ENCODE measurements at places on chromosomes 1 and 21.
A peak's percentile ranks its signal among the peaks of the same experiment; 100 is the strongest.

DNA sequence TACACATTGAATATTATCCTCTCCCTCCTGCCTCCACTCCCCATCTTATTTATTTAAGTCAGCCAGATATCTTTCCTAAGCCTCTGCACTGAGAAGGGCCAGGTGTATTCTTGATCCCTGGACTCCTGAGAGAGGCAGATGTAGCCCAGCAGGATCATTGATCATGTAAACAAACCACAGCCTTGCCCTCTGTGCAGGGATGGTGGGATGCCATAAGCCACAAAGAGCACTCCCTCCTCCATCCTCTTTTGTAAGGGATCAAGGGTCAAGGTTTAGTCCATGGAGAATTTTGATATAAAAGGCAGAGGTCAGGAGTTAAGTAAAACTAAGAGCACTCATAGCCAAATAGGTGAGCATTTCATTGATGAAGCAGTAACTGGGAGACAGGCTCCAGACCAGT is 17.3 kb downstream of the PHGDH start:
- DNase-seq, result no peak

DNA sequence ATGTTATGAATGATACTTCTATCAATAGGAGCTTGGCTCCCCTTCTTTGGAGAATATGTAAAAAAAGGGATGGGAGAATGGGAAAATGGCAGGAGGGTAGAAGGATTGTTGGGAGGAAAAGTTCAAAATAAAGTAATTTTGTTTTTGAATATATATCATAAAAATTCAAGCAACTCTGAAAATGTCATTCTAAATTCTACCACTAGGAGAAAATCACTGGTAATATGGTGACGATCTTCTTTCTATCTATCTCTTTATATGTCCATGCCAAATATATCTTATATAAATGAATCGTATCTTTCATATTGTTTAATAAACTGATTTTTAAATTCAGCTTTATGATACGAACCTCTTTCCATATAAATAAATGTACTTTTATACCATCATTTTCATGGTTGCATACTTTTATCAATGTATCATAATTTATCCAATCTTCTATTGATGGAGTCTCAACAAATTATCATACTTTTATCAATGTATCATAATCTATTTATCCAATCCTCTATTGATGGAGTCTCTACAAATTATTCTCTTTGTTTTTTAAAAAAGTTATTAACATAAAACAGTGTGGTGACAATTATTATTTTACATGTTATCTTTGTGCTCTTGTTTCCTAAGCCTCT is 73.7 kb upstream of the MARK1 start:
- no peak for DNase-seq

- peak; percentile 22 for DNase-seq
Measured at GRCh38 chr1:48808496-48808895, 31.8 kb upstream of the BEND5 start.

GRCh38 chr1:220787069-220787619 is 431 bp downstream of the MTARC1 start:
- no peak for DNase-seq

DNA sequence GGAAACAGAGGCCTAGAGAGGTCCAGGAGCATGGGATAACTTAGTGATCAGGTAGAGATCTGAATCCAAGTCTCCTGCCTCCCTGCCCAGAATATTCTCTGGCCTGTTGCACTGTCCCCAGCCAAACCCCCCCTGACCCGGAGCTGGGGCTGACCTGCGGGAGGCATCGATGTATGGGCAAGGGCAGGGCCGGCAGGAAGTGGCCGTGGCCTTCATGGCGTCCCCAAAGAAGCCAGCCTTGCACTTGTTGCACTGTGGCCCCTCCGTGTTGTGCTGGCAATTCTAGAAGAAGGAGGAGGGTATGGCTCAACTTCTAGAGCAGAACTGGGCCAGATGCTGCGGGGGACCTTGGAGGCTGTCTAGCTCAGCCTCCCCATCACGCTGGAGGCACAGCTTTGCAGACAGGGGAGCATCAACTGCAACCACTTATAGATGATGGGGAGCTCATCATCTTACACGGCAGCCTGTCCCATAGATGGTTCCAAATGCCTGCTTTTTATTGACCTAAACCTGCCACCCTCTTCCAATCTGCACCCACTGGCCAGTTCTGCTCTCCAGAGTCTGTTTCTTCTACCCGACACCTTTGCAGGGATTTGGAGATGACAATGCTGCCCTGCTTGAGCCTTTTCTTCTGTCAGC is 58.2 kb downstream of the HSPG2 start:
- no peak for DNase-seq

DNA sequence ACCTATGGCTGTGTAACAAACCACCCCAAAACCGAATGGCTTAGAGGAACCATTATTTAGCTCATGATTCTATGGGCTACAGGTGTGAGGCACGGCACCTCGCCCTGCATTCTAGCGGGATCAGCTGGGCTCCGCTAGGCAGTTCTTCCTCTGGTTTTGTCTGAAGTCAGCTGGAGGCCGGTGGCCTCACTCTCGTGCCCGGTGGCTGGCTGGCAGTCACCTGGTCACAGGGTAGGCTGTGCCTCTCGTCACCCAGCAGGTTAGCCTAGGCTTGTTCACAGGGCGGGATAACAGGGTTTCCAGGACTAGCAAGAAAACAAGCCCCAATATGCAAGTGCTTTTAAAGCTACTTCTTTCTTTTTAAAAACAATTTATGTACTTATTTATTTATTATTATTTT is 16.3 kb upstream of the AGPAT3 start:
- DNase-seq, result no peak

DNA sequence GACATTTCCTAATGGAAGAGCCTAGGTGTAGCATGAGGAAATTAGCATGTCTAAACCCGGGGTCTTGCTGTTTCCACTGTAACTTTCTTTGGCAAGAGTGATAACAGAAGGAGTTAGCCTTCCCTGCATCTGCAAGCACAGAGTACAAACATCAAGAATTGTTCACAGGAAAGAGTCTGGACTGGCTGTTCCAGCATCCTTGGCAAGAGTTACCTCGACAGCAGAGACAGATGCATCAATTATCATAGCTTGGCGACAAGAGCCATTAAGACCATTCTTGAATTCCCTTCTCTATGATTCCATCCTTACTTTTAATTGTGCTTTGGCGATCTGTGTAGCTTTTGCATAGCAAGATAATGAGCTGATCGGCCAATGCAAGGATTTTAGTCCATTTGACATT is 82.8 kb upstream of the RALGPS2 start:
- no peak for DNase-seq

GRCh38 chr1:162291000-162291399 is 85.7 kb downstream of the SPATA46 start:
- no peak for DNase-seq

- no peak for DNase-seq
Measured at GRCh38 chr1:179826626-179827280, 50.9 kb downstream of the TOR1AIP2 start.

- no peak for DNase-seq
Measured at GRCh38 chr1:19306941-19307340, 5.0 kb downstream of the AKR7A2 start.

DNA sequence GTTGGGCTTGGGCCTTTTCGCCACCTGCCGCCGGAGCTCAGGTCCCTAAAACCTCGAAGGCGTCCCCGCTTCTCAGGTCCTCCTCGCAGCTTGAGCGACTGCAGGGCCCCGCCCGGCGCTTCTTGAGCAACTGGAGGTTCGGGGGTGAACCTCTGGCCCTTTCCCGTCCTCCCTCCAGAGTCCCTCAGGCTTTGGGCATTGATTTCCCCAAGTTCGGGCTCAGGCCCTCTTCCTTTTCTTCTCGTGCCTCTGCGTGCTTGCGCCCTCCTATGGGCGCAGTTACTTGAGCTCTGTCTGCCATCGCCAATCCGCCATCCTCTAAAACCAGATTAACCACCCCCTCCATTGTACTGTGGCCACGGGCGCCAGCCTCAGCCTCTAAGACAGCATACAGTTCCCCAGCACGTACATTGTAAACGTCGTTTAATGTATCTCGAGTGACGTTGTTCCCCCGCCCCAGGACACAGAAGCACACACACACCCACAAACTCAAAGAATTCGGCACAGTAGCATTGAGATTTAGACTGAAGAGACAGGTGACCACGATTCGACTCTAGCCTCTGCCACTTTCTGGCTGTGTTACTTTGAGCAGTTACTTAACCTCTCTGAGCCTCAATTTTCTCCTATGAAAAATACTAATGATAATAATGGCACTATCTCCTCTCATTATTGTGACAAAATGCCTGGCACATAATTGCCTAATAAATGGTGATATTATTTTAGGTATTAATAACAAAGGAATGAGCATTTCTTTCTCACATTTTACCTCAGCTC is 22.6 kb downstream of the BTG2 start:
- peak; percentile 21 for DNase-seq

- no peak for DNase-seq
Measured at GRCh38 chr1:30514945-30515344, 208.4 kb downstream of the MATN1 start.

- no peak for DNase-seq
Measured at GRCh38 chr1:10819198-10819901, 22.9 kb upstream of the CASZ1 start.

- no peak for DNase-seq
Measured at GRCh38 chr1:56525489-56526041, 53.8 kb downstream of the PLPP3 start.

- DNase-seq, result no peak
Measured at GRCh38 chr1:179297105-179297378, 3.4 kb downstream of the SOAT1 start.

- peak; percentile 16 for DNase-seq
Measured at GRCh38 chr1:203702130-203702577, 62.8 kb upstream of the LAX1 start.

GRCh38 chr1:203516184-203516583 is 22.2 kb downstream of the OPTC start:
- DNase-seq, result no peak

DNA sequence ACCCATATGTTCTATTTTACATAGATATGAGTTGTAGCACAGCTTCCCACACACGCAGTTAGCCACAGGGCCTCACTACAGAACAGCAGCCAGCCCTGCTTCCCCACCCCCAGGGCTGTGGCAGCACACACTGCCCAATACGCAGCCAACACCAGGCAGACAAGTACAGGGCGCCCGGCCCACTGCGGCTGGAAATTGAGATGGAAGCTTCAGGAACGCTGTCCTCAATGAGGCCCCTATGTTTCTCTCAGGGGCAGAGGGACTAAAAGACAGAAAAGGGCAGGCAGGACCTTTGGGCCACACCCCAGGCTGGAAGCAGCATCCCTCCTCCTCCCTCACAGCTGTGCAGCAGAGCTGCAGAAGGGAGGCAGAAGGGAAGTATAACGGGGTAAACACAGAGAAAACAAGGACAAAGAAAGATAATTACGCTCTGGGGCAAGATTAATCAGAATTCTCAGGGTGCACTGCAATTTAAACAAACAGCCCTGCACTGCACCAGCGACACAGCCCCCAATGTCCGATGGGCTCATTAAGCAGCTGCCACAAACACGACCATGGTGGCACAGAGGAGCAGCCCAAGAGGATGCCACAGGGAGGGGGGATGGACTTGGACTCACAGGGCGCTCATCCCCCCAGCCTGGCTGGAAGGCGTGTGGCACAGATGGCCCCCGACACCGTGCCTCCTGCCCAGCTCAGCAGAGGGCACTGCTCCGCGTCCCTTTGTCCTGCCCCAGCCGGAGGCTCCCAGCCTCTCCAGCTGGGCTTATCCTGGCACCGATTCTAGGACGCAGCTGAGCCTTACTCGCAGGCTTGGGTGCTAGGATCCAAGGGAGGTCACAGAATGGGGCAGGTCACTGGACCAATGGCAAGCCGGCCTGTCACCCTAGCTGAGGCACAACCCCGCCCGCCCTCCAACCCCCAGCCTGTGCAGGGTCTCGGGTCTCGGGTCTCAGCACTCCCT is 14.2 kb downstream of the WDR4 start:
- peak; percentile 14 for DNase-seq

GRCh38 chr1:230611128-230611877 is 31.0 kb upstream of the COG2 start:
- no peak for DNase-seq
